ENCODE measurements at places on chromosomes 2 and 18. TPM values are rescaled to one million over a fixed set of nuclear protein-coding genes. Genes with fewer than 3 reads are reported as not detected.

The AMER3 gene
- not detected for total RNA-seq

DNA sequence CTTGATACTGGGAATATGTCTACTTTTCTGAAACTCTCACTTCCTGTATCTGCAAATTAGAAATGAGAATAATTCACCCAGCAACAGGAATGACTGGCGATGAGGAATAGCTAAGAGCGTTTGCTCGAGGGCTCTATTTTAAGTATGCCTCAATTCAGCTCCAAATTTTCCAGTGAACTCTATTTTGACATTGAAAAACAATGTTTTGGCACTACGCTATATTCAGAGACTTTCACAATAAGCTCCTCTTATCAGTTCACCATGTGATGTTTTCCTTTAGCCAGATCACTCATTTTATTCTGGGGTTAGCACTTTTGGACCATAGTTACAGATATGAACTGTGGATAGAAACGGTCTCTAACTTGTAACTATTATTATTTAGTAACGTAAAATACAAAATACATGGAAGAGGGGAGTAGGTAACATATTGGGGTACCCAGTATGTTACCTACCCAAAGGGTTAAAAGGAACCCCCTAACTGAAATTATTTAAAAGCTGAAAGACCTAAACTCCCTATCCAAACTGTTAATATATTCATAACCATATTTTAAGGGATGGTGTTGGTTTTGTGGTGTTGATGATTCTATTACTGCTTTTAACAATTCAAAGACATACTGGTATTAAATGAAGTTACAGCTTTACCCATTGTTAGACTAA lies 28.1 kb downstream of the SLC40A1 start:
- DNase-seq = no peak

The BOLA3 gene
- total RNA-seq = 63.7 TPM

The C2orf66 gene
- total RNA-seq = not detected

The ARHGAP25 gene
- total RNA-seq = not detected

DNA sequence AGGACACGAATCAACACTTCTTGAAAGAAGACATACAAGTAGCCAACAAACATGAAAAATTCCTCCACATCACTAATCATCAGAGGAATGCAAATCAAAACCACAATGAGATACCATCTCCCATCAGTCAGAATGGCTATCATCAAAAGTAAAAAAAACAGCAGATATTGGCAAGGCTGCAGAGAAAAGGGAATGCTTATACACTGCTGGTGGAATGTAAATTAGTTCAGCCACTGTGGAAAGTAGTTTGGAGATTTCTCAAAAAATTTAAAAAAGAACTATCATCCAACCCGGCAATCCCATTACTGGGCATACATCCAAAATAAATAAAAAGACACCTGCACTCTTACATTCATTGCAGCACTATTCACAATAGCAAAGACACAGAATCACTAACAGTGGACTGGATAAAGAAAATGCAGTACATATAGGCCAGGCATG lies 78.7 kb downstream of the GRB14 start:
- DNase-seq = peak; percentile 20

GRCh38 chr2:173419506-173419905 lies 64.8 kb downstream of the CDCA7 start:
- no peak for DNase-seq

DNA sequence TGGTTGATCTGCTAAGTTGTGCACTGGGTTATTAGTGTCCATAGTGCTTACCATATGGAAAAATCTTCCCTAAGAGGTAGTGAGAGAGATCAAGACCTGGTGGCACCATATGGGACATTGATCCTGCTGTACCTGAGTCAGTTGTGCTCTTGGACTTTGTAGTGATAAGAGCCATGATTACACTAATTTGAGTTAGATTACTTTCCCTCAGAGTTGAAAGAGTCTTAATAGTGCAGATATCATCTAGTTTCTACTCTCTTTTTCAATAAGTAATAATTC lies 114.2 kb downstream of the KCNE4 start:
- DNase-seq = no peak

DNA sequence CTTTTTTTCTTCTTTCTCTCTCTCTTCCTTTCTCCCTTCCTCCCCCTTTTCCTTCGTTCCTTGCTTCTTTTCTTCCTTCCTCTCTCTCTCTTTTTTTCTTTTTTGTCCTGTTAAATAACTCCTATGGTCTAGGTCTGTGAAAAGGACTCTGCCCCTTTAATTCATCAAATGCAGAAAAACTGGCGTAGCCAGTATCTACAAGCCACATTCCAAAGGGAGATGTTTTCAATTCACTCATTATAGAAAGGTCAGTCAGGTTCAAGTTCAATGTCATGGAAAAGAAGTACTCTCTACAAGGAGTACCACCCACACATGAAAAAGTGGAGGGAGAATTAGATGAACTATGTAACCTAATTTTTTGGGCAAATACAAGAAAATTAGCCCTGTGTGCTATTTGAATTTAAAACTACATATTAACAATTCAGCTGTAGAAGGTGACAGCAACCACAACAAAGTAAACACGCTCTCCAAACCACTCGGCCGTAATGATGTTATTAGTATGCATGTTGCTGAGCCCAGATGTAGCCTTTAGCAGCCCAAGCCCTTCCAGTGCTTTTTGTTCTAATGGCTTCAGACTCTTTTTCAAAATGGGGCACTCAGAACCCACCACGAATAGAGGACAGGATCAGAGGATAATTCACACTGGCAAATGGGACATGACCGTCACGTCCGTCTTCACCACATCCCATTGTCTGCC lies 735.4 kb upstream of the FANCL start:
- no peak for DNase-seq

The SKOR2 gene
- total RNA-seq = not detected

The AOX1 gene
- total RNA-seq = 47.9 TPM

The IL36A gene
- not detected for total RNA-seq

The RAB6C gene
- not detected for total RNA-seq

The SFTPB gene
- total RNA-seq = not detected

GRCh38 chr2:216520112-216520511 lies 21.5 kb downstream of the RPL37A start:
- DNase-seq = peak; percentile 49

The TFCP2L1 gene
- not detected for total RNA-seq

The GRHL1 gene
- 0.38 TPM for total RNA-seq

The CNNM3 gene
- 5.0 TPM for total RNA-seq
